Fibroblast of the conjunctiva (primary cell): ENCODE measurements at places on chromosomes 7 and 10.

- no peak for DNase-seq
Measured at GRCh38 chr7:128741491-128741890, 2.3 kb downstream of the CALU start.

DNA sequence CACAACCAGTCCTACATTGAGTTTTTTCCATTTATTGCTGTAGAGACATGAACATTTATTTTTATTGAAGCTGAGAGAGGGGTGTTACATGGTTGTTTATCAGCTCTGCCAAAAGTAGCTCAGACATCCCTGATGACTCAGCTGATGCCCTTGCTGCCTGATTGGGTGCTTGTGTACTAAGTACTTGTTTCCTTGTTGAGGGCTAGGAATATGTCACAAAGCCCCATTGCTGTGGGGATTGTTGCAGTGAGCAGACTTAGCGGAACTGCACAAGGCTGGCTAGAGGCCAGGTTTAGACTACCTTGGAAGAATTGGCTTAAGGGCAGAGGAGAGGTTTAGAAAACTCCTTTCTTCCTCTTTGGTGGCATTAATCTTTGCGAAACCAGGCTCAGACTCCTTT lies 110.6 kb downstream of the AUTS2 start:
- DNase-seq, result no peak

GRCh38 chr10:59575269-59575668 lies 134.4 kb downstream of the SLC16A9 start:
- no peak for DNase-seq

- no peak for DNase-seq
Measured at GRCh38 chr7:93810561-93810960, 80.0 kb downstream of the TFPI2 start.

DNA sequence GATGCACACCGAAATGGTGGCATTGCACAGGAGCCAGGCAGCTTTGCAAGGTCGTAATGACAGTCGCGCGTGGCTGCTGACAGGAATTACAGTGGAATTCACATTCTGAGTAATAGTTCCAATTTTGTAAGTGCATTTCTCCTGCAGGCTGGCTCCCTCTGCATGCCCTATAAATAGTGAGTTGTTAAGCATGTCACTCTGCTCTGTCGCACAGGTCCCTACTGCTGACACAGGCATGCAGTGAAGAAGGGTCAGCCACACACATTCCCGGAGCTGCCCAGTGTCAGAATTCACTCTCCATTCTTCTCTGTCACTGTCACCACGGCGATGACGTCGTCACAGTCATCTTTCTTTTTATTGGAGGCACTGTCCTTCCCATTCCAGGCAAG lies 49.2 kb upstream of the SHH start:
- no peak for DNase-seq
